ENCODE measurements at places on chromosomes 6 and 20.

DNA sequence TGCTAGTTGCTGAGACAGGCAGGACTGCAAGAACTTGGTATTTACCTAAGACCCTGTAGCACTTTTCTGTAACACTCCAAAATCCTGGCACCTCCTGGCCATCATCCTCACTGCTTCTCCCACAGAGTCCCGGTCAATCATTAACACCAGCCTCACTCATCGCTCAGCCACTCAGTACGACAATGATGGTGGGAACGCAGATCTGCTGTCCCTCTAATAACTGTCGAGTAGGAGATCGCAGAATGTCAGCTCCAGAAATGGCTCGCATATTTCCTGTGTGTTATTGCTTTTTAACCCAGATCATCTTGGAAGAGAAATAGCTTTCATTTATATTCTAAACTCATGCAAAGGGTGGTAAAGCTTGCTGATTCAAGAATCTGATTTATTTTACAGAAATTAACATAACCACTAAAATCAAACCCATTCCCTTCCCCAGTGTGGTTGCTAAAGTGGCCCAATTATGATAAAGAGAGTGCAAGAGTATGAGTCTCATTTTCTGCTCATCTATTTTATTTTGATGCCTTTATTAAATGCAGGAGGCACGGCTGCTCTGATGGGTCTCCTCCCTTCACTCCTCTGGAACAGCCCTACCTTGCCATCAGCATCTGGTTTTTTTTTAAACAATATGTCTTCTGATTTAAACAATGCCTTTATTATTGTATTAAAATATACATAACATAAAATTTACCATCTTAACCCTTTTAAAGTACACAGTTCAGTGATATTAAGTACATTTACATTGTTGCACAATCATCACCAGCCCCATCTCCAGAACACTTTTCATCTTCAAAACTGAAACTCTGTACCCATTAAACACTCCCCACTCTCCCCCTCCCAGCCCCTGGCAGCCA lies 28.3 kb upstream of the GGTLC1 start:
- no peak for DNase-seq

DNA sequence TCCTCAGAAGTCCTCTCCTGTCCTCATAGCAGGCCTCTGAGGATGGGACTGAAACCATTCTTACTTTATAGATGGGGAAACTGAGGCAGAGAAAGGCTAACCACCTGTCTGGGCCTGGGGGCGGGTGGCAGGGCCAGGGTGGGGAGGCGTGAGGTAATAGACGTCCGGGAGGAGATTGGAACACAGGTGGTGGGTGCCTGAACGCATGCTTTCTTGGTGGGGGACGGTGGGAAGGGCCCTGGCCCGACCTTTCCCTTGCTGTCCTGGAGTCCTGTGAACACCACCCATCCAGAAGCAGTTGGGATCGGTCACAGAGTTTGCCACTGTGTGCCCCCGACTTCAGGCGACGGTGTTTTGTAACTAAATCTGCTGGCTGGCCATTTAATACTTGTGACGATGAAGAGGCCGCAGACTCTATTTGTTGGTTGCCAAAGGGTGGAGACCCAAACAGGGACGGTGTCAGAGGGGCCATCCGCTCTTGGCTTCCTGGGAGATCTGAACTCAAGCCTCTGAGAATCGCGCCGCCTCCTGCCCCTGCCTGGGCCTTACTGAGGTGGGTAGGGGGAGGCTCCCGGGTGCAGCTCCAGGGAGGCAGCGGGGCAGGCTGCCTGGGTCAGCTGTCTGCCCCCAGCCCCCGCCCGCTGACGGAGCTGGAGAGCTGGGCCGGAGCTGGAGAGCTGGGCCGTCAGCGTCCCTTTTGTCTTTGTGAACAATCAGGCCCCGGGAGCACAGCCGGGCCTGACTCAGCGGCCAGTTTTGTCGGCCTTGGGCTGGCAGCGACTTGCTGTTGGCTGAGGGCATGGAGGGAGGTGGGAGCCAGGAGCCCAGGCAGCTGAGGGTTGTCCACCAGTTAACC lies 4.1 kb downstream of the RBM38 start:
- DNase-seq = no peak

DNA sequence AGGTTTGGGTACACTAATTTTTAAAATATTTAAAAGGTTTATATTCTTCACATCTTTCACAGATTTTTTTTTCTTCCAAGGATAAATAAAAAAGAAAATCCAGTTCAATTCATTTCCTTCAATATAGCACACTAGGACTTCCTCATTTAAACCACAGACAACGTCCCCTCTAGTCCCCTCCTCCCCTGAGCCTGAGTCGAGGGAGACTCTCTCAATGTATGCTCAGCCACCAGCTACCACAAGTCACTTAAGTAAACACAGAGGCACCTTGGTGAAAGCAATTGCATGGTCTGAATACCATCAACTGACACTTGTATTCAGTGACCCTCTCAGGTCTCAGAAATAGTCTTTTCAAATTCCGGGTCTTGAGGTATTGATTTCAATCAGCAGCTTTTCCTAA lies 88.6 kb downstream of the SIM1 start:
- no peak for DNase-seq

DNA sequence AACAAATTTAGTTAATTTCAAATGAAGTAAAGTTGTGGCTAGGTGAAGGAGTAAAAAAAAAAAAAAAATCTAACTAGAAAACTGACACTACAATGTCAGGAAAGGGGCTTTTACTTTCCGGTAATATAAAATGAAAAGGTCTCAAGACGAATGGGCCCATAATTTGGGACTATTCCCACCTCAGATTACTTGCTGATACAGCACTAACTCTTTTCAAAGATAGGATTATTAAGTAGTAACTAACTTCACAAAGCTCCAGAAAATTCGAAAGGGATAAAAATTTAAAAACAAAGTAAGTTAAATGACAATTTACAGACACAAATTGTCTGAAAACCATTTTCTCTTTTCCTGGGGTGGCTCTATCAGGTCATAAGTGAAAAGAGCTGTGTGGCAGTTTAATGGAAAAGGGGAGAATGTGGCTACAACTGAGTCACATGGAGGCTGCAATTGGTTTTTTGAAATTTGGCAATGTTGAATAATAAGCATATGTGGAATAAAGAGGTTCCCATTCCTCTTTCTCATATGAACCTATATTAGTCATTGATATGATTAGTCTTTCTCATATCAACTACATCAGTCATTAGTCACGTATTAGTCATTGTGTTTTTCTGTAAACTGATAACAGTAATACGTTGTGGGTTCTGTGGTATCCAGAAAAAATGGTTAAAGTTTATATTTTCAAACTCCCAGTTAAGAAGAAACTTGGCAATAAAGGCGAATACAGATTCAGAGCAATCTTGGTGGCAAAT lies 78.0 kb downstream of the RWDD2A start:
- DNase-seq = no peak

DNA sequence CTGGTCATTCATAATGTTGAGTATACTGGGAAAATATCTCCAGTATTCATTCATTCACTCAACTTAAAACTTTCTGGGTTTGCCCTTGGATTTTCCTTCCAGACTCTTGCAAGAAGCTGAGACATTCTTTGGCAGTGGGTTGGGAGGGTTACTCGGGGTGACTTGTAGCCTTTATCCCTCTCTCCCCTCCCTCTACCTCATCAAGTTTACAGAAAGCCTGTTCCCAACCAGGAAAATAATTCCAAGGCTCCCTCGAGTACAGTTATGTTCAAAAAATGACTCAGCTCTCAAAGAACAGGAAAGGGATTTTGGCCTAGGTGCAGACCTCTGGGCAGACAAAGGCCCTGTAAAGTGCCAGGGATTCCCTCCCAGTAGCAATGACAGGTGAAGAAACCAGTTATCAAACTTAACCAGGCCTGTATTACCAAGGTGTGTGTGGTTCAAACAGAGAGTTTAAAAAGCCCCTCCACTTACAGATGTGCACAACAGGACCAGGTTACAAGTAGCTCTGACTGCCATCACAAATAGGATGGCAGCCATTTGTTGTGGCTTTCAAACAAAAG lies 22.2 kb downstream of the FKBP1A start:
- no peak for DNase-seq

DNA sequence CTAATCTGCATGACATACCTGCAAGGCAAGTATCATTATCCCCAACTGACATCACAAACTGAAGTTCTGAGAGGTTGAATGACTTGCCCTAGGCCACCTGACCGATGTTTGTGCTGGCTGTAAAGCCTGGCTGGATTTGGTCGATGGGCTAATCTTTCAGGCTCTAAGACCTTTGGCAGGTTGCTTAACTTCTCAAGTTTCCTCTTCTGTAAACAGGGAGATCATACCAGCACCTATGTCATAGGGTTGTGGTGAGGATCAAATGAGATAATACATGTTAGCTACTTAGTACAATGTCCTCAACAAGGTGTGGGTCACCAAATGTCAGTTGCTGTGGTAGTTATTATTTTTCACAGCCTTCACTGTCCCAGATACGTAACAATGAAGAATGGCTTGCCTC lies 14.2 kb downstream of the ANKRD66 start:
- no peak for DNase-seq

- peak; percentile 19 for DNase-seq
These were observed 113.1 kb downstream of the C6orf58 start for GRCh38 chr6:127690092-127690491.
